Stimulated activated CD4-positive, alpha-beta T cell treated with anti-CD3 and anti-CD28 coated beads, Interleukin-4, amount 100 ng/mL, for 1 hour (primary cell): ENCODE measurements at places on chromosomes 3 and 15.

GRCh38 chr3:15405448-15406050 is 21.8 kb downstream of the METTL6 start:
- DNase-seq = no peak

DNA sequence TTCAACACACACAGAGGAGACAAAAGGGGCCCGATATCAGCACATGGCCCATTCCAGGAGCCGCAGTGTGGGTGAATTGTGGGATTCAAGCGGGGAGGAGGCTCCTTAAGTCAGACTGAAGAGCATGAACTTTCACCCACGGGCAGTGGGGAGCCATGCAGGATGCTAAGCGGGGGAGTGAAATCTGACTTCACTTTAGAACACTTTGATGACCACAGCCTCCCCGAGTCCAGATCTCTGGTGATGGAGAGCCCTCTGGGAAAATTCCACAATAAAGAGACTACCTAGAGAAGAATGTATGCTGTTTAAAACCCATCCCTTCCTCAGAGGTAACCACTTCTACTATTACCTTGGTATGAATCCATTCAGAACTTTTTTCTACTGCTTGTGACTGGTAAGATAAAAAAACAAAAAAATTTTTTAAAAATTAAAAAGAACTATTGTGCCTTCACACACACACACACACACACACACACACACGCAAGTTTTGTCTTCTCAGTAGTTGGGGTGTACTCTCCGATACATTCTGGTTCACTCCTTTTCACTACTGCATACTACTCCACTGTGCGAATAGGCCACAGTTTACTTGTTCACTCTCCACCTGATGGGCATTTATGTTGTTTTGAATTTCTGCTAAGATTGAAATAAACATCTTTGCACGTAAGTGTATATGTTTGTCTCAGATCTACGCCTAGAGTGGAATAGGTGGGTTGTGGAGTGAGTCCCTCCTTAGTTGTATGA is 2.0 kb upstream of the H1-8 start:
- no peak for DNase-seq

DNA sequence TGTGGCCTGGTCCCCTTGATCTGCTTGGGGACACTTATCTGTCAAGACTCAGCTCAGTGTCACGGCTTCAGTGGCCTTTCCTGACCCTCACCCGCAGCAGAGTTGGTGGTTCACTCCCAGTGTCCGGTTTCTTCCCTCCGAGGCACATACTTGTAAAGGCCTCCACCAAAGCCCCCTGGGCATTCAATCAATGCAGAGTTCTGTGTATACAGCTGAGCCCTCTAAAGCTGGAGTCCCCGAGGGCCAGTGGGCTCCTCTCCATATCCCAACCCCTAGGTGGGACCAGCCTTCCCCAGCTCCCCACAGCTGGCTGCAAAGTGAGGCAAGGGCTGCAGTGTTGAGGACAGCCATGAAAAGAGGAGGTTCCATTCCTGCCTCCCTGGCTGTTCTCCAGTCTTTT is 70.9 kb upstream of the RGMA start:
- no peak for DNase-seq

DNA sequence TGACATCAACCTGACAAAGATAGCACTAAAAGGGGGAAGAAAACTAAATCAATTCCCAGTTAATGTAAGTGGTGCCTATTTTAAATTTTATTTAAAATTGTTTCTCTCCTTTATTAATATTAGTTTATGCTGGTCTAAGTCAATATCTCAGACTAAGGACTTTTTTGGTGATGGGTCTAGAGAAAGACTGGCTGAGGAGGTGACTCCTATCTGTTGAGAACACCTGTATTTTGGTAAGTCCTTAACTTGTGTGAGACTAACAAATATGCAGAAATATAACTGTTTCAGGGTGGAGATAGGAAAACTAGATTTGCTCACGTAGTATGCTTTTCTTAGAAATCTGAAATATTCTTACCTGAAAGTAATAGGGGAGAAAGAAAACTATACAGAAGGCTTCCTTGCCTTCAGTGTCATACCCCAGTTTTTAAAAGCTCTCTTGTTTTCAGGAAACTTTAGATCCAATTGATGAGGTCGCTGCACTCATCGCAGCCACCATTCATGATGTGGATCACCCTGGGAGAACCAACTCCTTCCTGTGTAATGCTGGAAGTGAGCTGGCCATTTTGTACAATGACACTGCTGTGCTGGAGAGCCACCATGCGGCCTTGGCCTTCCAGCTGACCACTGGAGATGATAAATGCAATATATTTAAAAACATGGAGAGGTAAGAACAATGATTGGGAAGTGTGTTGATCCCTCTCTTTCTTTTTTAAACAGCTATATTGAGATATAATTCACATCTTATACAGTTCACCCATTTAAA is 138.9 kb downstream of the PDE8A start:
- no peak for DNase-seq

DNA sequence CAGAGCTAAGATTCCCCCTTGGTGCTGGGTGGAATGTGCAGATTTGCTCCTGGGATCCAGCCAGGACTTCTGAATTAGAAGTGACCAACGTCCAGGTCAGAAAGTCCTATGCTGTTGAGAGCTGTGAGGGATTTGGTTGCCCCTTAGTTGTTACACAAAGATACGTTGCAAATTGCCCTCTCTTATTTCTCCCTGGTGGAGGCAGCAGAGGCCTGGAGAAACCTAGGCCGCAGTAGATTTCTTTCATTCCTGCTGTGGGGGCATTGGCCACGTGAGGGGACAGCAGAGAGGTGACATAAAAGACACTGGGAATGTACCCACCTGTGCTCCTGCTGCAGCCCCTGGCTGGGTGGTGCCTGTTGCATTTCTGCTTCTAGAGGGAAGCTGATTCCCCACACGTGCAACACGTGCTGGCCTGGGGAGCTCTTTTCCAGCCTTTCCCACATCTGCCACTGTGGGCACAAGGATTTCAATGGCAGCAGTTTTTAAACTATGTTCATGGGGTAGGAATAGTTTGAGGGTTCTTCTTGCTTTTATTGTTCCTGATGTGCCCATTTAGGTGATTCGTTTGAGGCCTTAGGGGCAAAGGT is 65.7 kb downstream of the SYNM start:
- no peak for DNase-seq

DNA sequence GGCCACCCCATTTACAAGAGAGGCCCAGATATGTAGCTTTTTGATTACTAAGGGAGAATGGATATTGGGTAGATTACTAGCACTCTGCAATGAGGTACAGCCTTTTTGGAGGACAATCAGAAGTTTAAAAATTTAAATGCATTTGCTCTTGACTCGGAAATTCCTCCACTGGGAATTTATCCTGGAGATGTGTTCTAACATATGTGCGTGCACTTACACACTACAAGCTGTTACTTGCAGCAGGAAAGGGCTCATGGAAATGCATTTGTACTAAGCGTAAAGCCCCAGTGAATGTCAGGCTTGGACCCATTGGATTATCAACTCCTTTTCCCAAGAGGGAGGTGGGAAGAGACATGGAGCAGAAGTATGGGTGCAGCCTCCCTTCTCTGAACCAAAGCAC is 7.8 kb upstream of the POMGNT2 start:
- DNase-seq = no peak

DNA sequence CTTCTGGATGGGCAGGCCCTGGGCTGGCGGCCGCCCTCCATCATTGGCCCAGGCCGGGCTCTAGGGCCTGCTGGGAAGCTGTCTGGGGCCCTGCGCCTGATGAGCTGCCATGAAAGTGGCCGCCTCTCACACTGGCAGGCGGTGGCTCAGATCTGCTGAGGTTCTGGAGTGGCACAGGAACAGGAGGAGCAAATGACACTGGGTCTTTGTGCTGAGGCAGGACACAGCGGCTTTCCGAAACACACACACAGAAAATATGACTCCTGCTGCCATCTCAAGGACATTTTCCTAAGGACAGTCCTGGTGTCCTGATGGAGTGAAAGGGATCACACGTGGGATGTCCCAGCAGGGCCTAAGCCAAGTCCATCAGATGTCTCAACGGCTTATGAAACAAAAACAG is 103.5 kb downstream of the NUP210 start:
- no peak for DNase-seq

GRCh38 chr3:154126651-154127050 is 5.5 kb downstream of the ARHGEF26 start:
- DNase-seq = no peak
